CD4-positive, alpha-beta T cell (primary cell): ENCODE measurements at places on chromosomes 12 and 14.

- DNase-seq, result no peak
Measured at GRCh38 chr12:103696101-103696500, 109.0 kb downstream of the STAB2 start.

GRCh38 chr12:18373181-18373580 lies 111.9 kb downstream of the PIK3C2G start:
- no peak for DNase-seq

GRCh38 chr14:22178333-22178839 lies 410.6 kb downstream of the DAD1 start:
- no peak for DNase-seq

DNA sequence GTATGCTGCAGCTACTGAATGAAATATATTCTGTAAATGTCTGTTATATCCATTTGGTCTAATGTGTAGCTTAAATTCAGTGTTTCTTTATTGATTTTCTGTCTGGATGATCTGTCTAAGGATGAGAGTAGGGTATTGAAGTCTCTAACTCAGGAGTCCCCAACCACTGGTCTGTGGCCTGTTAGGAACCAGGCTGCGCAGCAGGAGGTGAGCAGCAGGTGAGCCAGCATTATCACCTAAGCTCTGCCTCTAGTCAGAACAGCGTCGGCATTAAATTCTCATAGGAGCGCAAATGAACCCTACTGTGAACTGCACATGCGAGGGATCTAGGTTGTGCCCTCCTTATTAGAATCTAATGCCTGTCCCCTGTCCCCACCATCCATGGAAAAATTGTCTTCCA lies 329.7 kb upstream of the RGS6 start:
- DNase-seq, result no peak

GRCh38 chr12:1115484-1116231 lies 124.6 kb downstream of the ERC1 start:
- no peak for DNase-seq

GRCh38 chr14:51609955-51610283 lies 41.8 kb upstream of the FRMD6 start:
- DNase-seq, result no peak

DNA sequence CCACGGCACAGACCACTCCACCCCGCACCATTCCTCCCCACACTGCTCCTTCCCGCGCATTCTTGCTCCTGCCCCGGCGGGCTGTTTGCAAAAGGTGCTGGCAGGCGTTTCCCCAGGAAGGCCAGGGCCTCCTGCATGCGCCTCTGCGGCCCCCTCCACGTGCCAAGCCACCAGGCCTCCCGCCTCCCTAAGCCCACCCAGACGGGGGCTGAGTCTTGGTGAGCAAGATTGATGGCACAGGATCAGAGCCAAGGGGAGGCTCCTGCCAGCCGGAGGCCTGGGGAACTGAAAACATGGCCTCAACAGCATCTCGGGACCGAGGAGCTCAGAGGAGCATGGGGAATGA lies 328.3 kb upstream of the DIO3 start:
- DNase-seq, result no peak

DNA sequence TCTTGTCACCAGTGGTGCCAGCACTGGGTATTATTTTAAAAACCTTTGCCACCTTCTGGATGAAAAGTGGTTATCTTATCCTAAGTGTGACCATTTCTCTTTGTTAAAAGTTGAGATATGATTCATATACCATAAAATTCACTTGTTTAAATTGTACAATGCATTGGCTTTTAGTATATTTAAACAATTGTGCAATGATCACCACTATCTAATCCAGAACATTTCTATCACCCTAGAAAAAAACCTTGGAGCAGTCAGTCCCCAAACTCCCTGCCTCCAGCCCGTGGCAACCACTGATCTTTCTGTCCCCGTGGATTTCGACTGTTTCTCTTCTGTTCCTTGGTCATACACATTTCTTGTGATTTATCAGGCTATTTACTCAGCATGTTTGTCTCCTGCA lies 28.3 kb downstream of the SH2B3 start:
- no peak for DNase-seq
